ENCODE measurements at places on chromosomes 7 and 10.
A peak's percentile ranks its signal among the peaks of the same experiment; 100 is the strongest.

DNA sequence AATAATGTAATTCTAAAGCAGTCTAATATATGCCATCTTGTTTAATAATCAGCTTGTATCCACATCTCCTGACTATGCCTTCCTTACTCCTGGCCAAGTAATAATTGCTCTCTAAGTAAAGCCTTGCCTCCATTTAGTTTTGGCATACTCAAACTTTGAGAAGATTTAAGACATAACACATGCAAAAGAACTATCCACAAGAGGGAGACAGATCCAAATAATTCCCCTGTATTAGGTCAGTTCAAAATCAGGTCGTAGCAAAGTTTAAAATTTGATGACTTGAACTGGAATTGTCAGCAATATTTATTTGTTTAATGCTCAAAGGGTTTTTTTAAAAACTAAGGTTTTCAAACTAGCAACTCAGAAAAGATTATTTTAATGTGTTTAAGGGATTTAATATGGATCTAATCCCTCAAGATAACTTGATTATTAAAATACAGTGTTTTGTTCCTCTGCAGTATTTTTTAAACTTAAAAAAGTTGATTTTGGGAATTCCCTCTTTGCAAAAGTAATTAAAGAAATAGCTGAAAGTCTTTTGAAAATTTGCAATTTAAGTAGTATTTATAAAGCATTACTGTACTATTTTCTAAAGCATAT, 95.3 kb downstream of the HDAC9 start:
- no peak for DNase-seq

DNA sequence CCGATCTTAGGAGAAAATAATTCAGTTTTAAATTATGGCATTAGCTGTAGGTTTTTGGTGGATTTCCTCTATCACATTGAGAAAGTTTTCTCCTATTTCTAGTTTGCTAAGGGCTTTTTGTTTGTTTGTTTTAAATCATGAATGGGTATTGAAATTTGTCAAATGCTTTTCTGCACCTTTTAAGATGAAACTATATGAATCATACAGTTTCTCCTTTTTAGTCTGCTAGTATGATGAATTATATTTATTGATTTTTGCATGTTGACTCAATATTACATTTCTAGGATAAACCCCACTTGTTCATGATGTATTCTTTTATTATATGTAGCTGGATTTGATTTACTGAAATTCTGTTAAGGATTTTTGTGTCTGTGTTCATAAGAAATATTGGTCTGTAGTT, 70.3 kb upstream of the PIP4K2A start:
- no peak for DNase-seq

GRCh38 chr10:24465891-24466818, 257.2 kb downstream of the KIAA1217 start:
- peak; percentile 79 for DNase-seq

DNA sequence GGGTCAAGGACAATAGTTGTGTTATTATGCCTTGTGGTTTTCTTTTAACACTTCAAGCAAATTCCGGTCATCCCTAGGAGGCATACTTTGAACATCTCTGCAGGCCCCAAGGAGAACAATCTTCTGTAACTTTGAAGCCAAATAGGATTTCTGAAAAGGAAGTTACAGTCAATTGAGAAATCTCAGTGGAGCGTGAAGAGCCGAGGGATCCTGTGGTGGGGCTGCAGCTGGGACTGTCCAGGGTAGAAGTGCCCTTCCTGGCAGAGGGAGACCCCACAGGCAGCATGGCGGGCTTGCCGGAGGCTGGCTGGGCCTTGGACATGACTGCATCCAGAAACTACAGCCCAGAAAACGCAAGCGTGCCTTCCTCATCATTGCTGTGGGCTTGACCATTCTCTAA, 179.7 kb downstream of the PTPN20 start:
- no peak for DNase-seq

DNA sequence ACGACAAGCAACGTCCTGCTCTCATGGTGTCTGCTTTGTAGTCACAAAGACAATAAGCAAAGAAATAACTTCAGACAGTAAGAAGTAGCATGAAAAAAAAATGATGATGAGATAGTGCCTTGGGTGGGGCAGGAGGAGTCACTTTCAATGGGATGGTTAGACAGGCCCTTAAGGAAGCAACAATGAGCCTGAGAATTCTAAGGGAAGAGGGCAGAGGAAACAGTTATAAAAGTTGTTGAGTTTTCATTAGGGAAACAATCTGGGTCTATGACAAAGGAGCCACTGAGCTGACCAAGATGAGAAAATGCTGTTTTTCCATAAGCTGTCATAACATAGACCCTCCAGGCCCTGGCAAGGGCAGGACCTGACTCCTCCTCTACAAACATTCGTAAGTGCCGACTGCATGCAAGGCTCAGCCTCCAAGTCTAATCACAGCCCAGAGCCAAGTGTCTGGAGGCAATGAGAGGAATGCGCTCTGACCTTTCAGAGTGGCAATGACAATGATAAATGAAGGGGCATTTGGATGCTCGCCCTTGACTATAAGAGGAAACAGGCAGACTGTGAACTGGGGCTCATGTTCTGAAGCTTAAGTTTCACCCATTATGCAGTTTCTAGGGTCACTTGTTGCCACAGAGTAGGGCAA, 43.7 kb downstream of the PPP1R3C start:
- DNase-seq, result no peak

- no peak for DNase-seq
Measured at GRCh38 chr7:96284835-96285234, 37.1 kb downstream of the SLC25A13 start.

- no peak for DNase-seq
Measured at GRCh38 chr7:84524714-84525694, 330.4 kb upstream of the SEMA3A start.

- DNase-seq, result no peak
Measured at GRCh38 chr10:73246322-73246645, 771 bp downstream of the DNAJC9 start.

- DNase-seq, result no peak
Measured at GRCh38 chr10:70277396-70278030, 6.3 kb downstream of the NPFFR1 start.

DNA sequence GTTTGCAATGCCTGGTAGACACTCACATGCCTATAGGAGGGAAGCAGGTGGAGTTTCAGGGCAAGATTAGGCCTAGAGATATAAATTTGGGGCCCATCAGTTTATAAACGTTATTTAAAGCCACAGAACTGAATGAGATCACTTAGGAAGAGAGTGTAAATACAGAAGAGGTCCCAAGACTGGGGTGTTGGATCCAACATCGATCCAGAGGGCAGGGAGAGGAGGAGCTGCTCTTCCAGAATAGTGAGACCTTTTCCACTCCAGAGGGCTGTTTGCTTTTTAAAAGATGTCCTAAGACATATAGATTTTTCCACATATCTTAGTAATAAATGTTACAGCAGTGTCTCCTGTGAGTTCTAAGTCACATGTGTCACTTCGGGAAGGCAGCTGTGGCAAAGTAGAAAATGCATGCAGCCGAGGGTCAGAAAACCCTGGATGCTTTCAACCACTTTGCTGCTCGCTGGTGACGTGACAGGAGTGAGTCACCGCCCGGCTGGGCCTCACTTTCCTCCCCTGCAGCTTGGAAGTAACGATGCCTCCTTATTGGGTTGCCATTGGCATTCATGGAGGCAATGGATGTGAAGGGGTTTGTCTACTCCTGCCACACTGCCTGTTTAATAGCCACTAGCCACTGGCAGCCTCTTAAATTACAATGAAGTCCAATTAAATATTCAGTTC, 95.4 kb downstream of the TRIL start:
- no peak for DNase-seq
